Esophagus mucosa (tissue), 1 donor: ENCODE measurements at places on chromosomes 2 and 18.

DNA sequence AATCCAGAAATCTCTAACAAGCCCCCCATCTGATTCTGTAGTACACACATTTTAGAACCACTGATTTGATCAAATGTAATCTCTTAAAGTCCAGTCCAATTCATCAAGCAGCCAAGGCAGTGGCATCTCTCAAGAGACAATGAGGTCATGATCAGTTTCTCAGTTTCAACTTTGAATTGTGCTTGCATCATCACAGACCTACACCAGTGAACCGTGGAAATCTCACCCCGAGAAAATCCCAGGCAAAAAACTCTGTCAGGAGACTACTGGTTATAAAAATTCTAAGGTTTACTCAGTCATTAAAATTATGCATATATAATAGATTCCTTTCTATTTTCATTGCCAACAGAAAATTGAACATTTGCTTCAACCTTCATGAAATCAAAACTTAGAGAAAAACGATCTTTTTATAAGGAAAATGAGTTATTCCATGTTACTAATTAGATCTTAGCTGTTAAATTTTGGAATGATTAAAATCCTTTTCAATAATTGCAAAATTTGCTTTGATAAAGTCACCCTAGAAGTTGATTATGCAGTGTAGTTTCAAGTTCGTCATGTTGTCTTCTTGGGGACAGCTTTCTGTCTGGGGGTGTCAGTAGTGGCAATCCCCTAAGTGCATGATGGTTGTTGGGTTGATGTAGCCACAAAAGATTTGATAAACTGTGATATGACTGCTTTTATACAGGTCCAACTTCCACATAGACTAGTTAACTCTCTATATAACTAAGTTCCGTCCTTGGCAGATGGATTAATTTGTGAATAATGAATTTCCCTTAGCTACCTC is 235.0 kb downstream of the CAMKMT start:
- ATAC-seq = no peak

DNA sequence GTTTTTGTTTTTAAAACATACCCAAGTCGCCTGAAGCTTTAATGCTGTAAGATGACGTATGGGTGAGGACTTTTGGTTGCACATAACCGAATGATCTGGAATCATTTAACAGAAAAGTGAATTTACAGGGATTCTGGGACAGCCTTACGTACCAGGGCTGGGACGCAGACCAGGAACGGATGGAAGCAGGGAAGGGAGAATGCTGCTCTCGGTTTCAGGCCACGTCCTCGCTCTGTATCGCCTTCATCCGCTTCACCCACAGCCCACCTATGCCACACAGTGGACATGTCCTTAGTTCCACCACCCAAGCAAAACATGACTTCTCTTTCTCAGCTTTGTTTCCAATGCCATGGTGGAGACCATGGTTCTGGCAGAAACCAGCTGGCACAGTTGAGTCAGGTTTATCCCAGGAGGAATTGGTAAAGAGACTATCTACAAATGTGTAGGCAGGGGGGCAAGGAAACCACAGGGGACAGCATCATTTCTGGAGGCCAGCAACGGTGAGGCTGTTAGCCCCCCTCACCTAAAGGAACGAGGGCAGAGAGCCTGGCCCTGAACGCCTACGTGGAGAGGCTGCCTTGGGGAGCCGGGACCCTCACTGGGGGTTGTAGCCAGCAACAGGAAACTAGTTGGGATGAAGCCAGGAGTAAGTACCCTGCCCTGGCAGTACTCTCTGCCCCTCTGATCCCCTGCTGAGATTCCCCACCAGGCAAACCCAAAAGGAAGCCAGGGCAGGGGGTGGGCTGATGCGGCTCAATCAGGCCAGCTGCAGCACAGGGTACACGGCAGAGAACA is 132.5 kb downstream of the NDUFA10 start:
- no peak for ATAC-seq

DNA sequence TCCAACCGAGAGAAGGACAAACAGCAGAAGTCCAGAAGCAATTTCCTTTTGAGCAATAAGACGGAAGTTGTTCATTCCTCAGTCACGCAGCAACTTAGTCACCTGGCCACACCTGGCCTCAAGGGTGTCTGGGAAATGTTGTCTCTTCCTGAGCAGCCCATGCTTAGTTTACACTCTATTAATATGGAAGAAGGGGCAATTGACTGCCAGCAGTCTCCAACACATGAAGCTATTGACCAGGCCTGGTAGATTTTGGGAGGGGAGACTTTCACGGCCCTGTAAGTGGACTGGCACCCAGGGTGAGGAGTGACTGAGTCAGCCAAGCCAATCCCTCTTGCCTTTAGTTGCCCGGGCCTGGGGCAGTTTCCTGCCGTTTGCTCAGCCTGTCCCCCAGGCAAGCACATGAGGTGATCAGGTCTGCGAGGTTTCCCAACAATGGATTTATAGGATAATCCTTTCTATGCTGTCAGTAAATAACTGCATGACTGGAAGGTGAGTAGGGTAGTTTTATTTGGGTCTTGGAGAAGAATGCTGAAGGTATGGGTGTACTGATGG is 43.8 kb upstream of the PPP4R1 start:
- ATAC-seq = peak; percentile 95

DNA sequence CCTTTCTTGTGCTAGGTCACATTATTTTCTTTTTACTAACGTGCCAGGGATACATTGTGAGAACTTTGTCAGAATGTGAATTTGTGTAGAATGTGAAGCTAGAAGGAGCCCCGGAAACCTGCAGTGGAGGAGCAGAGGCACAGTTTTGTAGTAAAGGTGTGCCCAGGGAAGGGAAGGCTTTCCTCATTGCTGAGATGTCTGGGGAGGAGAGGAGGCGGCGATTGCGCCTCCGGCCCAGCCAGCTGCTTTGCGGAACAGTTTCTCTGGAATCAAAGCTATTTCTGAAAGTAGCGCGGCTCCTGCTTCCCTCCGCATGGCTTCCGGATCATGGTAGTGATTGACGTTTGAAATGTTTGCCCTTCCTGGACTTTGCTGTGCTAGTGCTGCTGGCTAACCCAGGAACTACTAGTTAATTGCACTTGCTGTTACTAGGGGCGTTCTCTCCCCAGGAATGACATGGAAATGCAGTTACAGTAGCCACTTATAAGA is 83.1 kb upstream of the RBM44 start:
- no peak for ATAC-seq

- no peak for ATAC-seq
Measured at GRCh38 chr2:134347756-134348155, 93.9 kb downstream of the MGAT5 start.

- no peak for ATAC-seq
Measured at GRCh38 chr18:21458310-21458709, 142.2 kb downstream of the ESCO1 start.

DNA sequence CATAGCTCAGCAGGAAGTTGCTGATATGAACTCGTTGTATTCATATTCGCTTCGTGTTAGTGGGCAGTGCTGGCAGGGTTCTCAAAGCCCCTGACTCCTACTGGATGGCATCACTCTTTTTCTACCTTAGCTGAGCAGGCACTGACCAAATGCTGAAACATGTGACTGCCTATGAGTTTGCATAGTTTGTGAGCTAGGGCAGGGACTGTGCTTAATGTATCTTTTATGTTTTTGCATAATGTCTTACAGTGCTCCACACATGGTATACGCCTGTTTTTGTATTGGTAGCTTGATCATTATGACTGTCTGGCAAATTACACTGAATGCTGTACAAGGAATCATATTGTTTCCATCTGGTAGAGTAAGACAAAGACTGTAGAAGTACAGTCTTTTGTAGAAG is 305.3 kb downstream of the PARD3B start:
- peak; percentile 69 for ATAC-seq

GRCh38 chr2:169619946-169620345 is 35.8 kb downstream of the PPIG start:
- ATAC-seq = no peak

DNA sequence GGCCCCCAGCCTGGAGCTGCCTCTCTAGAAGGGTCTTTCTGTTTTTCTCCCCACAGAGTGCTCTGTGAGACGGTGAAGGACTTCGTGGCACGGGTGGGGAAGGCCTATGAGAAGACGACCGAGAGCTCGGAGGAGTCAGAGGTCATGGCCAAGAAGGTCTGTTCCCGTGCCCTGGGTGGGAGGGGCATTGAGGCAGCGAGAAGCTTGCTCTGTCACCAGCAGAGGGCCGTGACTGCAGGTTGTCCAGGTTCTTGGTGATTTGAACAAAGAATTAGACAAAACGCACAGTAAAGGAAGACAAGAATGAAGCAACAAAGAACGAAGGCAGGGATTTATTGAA is 93.9 kb downstream of the DGKD start:
- ATAC-seq = no peak

DNA sequence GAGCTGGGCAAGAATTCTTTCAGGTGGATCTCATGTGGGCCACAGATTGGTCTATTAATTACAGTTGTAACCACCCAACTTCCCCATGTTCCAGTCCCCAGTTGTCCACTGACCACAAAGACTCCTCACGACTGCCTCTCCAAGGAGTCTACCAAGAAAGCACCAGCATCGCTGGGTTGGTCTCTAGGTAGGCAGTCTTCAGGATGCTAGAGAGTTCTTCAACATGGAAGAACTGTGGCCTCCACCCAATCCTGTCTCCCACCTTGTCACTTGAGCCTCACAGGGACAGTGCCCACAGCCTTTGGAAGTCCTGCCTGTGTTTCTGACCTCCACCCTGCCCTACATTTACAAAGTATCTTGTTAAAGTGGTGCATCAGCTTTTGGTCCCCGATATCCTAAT is 184.7 kb upstream of the FN1 start:
- no peak for ATAC-seq

DNA sequence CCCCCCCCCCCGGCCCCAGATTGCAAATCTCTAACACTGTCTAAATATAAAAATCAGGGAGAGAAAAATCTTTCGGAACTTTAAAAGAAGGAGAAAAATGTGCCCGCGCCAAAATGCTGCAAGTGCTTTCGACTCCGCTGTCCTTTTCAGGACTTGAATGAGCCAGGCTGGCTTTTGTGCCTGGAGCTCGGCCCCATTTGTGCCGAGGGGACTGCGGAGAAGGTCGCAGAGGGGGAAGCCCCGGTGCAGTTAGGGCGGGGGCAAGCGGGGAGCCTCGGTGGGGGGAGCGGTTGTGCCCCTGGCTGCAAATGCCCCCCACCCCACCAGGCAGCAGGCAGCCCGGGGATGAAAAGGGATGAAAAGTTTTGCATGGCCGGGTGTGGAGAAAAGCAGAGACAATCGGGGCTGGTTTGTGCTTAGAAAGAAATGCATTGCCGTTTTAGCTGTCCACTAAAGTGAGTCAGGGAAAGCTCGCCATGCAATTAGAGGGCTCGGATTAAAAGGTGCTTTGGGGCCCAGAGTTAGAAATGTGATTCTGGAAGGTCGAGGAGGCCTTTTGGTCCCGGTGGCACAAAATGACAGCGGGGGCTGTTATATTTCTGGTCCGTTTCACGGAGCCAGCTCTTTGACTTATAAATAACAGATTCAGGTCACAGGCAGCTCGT is 1.6 kb downstream of the INHBB start:
- no peak for ATAC-seq

DNA sequence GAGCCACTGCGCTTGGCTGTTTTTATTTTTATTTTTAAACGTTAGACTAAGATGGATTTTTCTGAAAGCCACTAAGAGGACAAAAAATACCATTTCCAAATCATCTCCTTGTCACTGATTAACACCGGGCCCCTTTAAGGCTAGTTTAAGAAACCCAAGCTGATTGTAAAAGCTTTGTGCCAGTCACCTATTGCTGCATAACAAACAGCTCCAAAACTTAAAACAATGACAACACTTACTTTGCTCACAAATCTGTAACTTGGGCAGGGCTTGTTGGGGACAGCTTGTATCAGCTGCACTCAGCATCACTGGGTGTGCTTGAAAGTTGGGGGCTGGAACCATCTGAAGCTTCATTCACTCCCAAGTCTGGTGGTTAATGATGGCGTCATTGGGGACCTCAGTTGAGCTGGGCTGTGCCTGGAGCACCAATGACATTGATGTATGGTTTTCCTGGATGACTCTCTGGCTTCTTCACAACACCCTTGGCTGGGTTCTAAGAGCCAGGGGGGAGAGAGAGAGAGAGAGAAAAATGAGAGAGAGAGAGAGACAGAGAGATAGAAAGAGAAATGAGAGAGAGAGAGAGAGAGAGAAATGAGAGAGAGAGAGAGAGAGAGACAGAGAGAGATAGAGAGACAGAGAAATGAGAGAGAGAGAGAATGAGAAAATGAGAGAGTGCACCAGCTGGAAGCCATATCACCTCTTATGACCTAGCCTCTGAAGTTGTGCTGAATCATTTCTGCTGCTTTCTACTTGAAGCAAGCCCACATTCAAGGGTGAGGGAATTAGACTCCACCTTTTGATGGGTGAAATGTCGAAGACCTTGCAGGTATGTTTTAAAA is 26.0 kb upstream of the ATG16L1 start:
- ATAC-seq = no peak

DNA sequence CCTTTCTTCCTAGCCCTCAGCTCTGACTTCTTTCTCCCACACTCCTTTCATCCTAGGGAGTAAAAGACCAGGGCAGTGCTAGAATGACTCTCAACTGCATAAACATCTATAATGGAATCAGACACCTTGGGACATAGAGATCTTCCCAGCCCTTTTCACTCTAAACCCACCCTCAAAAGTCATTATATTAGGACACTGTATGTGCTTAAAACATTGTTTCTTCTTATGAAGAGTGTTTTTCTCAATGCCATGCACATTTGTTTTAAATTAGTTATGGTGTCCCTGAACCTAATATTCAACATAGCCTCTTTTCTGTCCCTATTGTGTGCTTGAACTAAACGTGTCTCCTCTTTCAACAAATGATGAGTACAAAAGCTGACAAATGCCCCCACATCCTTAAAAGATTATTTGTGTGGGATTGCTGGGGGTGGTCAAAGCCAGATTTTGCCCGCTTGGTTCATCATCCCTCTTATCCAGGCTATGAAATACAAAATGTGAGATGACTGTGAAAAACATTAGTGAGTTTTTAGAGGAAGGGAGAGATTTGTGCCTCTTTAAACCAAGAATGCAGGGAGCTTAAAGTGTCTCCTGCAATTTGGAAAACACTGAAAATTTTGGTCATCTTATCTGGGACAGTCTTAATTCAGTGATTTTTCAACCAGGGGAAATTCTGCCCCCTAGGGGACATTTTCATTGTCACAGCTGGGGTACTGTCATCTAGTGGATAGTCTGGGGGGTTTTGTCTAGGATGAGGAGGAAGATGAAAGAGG is 29.0 kb downstream of the SERPINB5 start:
- peak; percentile 44 for ATAC-seq

- no peak for ATAC-seq
Measured at GRCh38 chr2:99775585-99775984, 285.8 kb upstream of the REV1 start.

DNA sequence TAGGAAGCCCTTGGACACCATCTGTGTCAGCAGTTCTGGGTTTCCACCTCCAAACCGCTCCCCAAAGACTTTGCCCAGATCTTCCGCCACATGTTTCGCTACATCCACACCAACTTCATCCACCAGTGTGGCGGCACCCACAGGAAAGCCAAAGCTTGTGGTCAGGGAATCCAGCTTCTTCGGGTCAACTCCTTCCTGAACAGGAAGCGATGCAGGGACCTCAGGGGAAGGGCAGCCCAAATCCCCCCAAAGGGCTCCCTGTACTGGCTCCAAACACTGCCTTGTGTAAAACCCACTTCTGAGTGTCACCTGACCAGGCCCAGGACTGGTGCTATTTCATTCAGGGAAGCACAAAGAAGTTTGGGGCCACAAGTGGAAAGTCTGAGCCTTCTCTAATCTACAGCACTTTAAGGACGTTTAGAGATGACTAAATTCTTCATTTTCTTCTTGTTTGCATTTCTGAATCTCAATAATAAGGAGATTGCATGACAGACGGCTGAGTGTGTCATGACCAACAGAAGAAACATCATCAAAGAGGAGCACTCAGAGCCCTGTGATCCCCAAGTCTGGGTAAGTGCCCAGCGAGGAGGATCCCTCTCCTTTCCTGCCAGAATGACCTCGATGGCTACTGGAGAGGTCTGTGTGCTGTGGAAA is 20.8 kb downstream of the GAREM2 start:
- no peak for ATAC-seq
